ENCODE measurements at places on chromosomes 1 and 21.

- DNase-seq, result no peak
These were observed 13.1 kb downstream of the RHOC start for GRCh38 chr1:112693821-112694220.

- DNase-seq, result no peak
These were observed 874.1 kb upstream of the B3GALT2 start for GRCh38 chr1:194060481-194060880.

GRCh38 chr21:34305605-34306604 lies 57.9 kb upstream of the KCNE2 start:
- no peak for DNase-seq

GRCh38 chr1:93576346-93576745 lies 105.3 kb downstream of the BCAR3 start:
- DNase-seq, result no peak

- no peak for DNase-seq
These were observed 10.9 kb upstream of the CAP1 start for GRCh38 chr1:40029608-40030007.

DNA sequence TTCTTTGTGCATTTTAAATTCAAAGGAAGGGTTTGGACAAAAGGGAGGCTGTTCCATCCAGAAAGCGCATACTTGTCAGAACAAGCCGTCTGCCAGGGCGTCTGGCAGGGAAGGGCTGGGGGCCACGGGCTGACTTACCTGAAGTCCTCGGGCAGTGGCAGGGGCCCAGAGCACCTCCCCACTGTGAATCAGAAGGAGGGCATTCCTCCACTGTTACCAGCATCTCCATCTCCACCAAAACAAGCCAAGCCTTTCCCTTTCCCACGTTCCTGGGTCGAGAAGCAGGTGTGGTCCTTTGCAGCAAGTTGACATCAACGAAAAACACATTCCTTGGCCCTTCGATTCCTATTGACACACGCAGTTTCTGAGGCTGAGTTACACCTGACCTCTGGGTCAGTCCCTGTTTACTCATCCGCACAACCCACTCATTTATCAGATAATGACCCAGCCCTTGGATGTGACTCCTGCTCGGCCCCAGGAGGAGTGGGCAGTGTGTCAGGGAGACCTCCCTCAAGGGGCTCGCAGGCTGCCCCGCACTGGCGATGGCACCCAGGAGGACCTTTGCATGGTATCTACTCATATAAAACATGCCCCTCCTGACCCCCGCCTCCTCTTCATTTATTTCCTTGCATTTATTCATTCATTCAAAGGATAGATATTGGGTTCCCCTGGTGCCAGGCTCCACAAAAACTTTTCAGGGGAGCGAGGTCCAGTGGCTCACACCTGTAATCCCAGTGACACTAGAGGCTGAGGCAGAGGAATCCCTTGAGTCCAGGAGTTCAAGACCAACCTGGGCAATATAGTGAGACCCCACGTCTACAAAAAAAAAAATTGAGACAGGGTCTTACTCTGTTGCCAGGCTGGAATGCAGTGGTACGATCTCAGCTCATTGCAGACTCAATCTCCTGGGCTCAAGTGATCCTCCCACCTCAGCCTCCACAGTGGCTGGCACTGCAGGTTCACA lies 60.2 kb downstream of the TOMM20 start:
- no peak for DNase-seq

GRCh38 chr1:90155721-90156487 lies 161.0 kb downstream of the ZNF326 start:
- no peak for DNase-seq

DNA sequence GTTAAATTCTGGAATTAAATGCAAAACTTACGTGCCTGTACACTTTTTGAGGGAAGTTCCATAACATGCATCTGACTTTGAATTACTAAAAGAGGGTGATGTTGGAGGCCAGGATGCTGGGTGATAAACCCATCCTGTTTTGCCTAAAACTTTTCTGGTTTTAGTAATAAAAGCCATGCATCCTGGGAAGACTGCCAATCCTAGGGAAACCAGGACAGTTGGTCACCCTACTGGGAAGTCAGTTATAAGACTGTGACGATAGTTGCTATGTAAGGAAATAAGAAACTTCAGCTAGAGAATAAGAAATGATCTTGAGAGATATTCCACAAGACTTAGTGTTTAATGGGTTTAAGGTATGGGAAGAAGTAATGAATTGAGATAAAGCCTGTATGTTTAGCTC lies 336.6 kb upstream of the LYPLAL1 start:
- no peak for DNase-seq

DNA sequence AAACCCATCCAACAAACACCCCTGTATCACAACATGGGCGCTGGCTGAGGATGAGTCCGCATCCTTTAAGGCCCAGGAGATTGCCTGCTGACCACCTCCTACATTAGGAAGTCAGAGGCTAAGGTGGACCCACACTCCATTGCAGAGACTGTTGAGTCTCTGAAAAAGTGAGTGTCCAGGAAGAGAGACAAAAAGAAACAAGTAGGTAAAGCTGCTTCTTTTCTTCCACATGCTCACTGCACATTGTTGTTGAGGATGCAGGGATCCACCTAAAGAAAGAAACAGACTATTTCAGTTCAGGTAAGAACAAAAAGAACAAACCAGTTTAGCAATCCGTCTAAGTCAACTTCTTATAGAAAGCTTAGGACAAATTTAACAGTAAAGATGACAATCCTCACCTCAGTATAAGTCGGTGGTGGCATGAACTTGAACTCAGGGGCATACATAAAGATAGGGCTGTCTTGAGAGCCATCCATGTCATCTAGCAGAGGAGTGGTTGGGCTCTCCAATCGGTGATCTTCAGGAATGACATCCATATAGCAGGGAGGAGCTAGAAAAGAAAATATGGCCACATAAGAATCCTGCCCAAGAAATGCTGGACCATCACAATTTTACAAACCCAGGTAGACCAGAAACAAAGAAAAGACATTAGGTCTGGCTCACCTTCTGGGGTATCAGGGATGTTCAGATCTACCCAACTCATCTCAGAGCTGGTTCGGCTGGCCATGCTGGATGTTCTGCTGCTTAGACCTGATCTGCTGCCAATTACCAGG lies 2.6 kb downstream of the TXNIP start:
- DNase-seq, result no peak

- DNase-seq, result no peak
These were observed 6.5 kb upstream of the FTCD start for GRCh38 chr21:46161633-46162592.

DNA sequence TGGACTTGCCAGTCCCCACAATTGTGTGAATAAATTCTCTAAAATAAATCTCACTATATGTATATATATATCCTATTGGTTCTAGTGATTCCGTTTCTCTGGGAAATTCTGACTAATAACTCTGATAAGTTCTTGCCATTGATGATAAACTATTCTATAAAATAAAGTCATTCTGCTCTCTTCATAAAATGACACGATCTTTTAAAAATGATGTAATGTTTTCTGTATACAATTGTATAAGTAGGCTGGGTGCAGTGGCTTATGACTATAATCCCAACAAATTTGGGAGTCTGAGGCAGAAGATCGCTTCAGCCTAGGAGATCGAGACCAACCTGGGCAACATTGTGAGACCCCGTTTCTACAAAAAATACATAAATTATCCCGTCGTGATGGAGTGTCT lies 541.0 kb upstream of the ADGRL4 start:
- DNase-seq, result no peak

DNA sequence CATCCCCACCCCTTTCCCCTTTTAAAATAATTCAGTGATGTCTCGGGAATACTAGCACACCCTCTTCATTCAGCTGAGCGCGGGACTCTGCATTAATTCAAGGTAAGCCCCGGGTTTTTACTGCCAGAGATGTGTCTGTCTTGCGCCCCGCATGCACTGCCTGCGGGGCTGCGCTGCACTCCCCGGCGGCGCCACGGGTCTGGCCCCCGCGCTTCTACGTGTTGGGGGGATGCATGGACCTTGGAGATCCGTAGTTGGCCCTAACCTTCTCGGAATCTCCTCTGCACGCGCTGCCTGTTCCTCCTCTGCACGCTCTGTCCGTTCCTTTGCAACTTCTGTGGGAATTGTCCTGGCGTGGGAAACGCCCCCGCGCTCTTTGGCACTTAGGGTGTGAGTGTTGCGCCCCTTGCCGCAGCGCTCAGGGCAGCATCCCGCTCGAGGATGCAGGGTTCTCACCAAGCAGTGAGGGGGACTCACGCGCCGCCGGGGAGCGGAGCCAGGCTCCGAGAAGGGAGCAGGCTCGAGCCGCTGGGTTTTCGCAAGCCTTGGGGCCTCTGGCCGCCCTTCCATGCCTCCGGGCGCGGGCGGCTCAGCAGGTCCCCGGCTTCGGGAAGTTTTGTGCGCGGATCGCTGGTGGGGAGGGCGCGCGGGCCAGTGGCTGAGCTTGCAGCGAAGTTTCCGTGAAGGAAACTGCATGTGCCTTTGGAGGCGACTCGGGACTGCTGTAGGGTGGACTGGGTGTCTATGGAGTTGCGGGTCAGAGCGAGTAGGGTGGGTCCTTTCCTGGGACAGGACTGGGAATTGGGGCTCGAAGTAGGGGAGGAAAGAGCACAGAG lies 165.1 kb upstream of the CACNA1E start:
- no peak for DNase-seq

DNA sequence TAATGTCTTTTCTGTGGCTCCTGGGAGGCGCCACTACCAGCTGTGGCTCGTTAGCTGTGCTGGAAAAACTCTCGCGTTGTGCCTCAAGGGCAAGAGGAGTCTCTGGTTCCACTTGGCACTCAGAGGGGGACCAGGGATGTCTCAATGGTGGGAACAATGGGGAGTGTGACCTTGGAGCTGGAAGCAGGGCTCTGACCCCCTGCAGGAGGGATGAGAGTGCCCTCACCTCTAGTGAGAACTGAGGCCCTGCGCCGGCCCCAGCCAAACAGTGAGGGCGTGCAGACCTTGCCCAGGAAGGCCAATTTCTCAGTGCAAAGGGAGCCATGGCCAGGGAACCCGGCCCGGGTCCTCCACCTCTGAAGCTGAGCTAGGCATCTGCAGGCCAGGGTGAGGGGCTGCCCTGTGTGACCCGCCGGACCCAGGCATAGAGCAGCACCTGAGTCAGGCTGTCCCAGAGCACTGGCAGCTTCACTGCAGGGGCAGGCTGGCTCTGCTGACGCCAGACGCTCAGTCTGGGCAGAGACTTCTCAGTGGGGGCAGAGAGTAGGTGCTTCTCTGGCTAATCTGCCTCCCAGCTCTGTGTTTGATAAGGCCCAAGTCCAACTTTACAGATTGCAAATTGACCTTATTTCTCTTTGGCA lies 1.8 kb downstream of the RD3 start:
- DNase-seq, result no peak

DNA sequence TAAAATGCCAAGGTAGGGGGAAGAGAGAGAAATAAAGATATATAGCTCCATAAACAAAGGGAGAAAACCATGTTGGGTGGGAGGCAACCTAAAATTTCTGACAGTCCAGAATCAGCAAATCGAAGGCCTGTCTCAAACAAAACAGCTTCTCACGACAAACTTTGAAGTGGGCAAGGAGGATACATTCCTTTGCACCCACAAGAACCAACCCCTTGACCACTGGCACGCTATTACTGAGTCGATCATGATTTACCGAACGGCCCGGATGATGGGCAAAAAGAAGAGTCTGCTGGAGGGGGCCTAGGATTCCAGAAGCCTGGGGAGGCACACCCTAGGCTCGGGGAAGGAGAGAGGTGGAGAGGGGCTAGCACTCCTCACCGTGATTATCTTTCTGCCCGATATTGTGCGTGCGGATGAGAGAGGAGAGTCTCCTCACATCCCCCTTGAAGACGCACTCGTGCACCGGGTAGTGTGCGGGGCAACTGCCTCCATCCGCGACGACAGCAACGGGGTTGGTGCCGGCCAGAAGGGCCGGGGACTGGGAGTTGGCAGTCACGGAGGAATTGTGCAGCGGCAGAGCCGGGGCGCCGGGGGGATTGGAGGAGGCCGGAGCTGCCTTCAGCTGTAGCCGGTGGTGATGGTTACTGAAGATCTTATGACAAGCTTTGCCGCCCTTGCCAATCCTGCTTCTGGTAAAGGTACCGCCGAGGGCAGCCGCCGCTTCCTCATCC lies 756 bp downstream of the ANKRD13C start:
- no peak for DNase-seq

- DNase-seq, result no peak
These were observed 32.9 kb upstream of the TTLL7 start for GRCh38 chr1:84031802-84032327.
